ENCODE measurements at places on chromosomes 4 and X.

- H3K27me3 ChIP-seq, result no peaks in the 10 kb centered on the region
- H3K27ac ChIP-seq, result no peak overlapping the region
- DNase-seq, result no peak
- no peak overlapping the region for H3K4me3 ChIP-seq
- H3K4me1 ChIP-seq, result no peaks in the 10 kb centered on the region
- no peaks in the 10 kb centered on the region for H3K36me3 ChIP-seq
Measured at GRCh38 chr4:106201373-106201772, 114.6 kb downstream of the TBCK start.

- H3K4me1 ChIP-seq, result peaks cover 30% of the 10 kb centered on the region
- H3K36me3 ChIP-seq, result peaks cover 10% of the 10 kb centered on the region
- peak overlapping the region; percentile 56 for H3K27ac ChIP-seq
- no peak overlapping the region for H3K4me3 ChIP-seq
- no peaks in the 10 kb centered on the region for H3K27me3 ChIP-seq
- DNase-seq, result peak; percentile 62
Measured at GRCh38 chr4:4461850-4462249, 74.9 kb downstream of the NSG1 start.

- no peak overlapping the region for H3K27ac ChIP-seq
- no peaks in the 10 kb centered on the region for H3K4me1 ChIP-seq
- no peak for DNase-seq
- H3K36me3 ChIP-seq, result no peaks in the 10 kb centered on the region
- no peaks in the 10 kb centered on the region for H3K27me3 ChIP-seq
- no peak overlapping the region for H3K4me3 ChIP-seq
Measured at GRCh38 chrX:119389214-119389613, 9.9 kb upstream of the SLC25A43 start.

DNA sequence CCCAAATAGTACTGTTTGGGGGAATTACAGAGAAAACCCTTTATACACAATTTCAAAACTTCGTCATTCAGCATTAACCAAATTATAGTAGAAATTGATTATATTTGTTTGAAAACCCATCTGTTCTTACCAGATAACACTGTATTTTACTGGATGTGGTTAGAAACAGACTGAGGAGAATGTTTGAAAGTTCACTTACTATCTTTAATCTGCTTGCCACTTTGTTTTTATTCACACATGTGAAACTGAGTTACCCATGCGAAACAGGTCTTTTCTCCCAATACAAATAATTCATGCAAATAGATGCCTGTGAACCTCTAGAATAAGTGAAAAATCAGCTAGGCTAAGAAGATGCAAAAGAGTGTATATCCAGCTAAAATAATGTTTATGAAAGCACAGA is 177.5 kb downstream of the NAA11 start:
- H3K4me3 ChIP-seq, result no peak overlapping the region
- no peak for DNase-seq
- H3K27ac ChIP-seq, result no peak overlapping the region
- H3K27me3 ChIP-seq, result no peaks in the 10 kb centered on the region
- no peaks in the 10 kb centered on the region for H3K4me1 ChIP-seq

- no peak overlapping the region for H3K4me3 ChIP-seq
- H3K27me3 ChIP-seq, result no peaks in the 10 kb centered on the region
- no peak overlapping the region for H3K27ac ChIP-seq
- no peak for DNase-seq
Measured at GRCh38 chr4:65383589-65384305, 286.5 kb downstream of the EPHA5 start.

DNA sequence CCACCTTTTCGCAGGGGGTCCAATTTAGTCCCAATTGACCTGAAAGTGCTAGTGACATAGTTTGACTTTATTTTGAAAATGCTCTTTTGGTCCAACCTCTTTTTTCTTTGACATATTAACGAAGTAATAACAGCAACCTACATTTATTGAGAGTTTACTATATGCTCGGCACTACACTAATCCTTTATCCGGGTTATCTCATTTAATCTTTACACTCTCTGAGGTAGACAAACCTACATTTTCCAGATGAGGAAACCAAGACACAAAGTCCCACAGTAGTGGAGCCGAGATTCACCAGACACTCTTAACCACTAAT is 307 bp upstream of the ATRX start:
- peak overlapping the region; percentile 88 for H3K27ac ChIP-seq
- H3K4me3 ChIP-seq, result peak overlapping the region; percentile 73
- H3K4me1 ChIP-seq, result no peaks in the 10 kb centered on the region
- no peaks in the 10 kb centered on the region for H3K36me3 ChIP-seq
- no peaks in the 10 kb centered on the region for H3K27me3 ChIP-seq

DNA sequence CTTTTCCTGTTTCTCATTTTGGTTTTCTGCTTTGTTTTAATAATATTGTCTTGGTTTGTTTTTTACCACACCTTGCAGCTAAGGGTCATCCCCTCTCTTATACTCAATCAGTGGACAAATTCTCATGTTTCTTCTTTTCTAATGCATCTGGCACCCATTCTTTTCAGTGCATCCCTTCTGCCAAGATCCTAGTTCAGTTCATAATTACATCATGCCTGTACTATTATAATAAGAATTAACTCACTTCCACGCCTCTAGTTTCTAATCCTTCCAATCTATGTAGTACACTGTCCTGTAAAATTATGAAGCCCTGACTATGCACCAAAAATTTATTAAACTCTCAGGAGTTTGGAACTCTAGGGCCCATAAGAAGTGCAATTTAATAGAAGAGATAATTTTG is 126.1 kb downstream of the FAT4 start:
- DNase-seq, result no peak
- H3K36me3 ChIP-seq, result no peaks in the 10 kb centered on the region
- no peaks in the 10 kb centered on the region for H3K4me1 ChIP-seq

DNA sequence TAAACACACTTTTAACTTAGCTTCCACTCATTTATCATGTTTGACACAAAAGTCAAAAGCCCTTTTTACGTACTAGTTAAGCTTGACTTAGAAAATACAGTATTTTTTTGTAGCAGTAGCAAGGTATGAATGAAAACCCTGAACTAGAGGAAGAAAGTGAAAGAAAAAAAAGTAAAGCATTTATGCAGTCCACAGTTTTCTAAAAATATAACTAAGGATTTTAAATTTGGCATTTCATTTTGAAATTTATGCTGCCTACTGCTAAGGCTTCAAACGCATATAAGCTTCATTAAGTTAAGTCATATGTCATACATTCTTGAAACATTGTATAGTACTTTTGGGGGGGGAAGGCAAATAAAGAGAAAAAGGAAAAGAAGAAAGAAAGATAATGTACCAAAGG is 201.5 kb downstream of the PDGFC start:
- no peak overlapping the region for H3K4me3 ChIP-seq
- H3K4me1 ChIP-seq, result no peaks in the 10 kb centered on the region
- DNase-seq, result no peak
- H3K36me3 ChIP-seq, result no peaks in the 10 kb centered on the region
- H3K27ac ChIP-seq, result no peak overlapping the region
- H3K27me3 ChIP-seq, result no peaks in the 10 kb centered on the region

GRCh38 chr4:168796362-168797106 is 213.5 kb downstream of the CBR4 start:
- H3K27me3 ChIP-seq, result no peaks in the 10 kb centered on the region
- no peak overlapping the region for H3K27ac ChIP-seq
- H3K4me1 ChIP-seq, result no peaks in the 10 kb centered on the region

DNA sequence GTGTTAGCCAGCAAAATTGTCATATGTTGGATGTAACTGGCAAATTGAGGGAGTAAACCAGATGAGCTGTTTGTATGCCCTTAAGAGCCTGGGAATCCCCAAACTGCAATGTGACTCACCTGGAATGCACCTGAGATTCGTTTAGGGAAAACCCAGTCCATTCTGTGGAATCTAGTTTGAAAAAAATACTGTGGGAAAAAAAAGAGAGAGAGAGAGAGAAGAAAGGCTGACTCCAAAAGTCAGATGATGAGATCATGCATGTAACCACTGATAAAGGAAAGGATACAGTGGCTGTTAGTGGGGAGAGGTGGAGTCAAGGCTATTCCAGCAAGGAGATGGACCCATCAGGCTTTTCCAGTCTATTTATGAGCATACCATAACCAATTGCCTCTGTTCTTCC is 48.5 kb downstream of the SLC9A7 start:
- no peak overlapping the region for H3K4me3 ChIP-seq
- H3K4me1 ChIP-seq, result no peaks in the 10 kb centered on the region
- DNase-seq, result no peak
- no peaks in the 10 kb centered on the region for H3K27me3 ChIP-seq

- DNase-seq, result no peak
- peaks cover 15% of the 10 kb centered on the region for H3K27me3 ChIP-seq
- H3K4me3 ChIP-seq, result no peak overlapping the region
- H3K27ac ChIP-seq, result no peak overlapping the region
Measured at GRCh38 chr4:37243051-37243450, 1.5 kb upstream of the NWD2 start.

GRCh38 chrX:134868771-134869495 is 121.9 kb upstream of the SMIM10 start:
- no peaks in the 10 kb centered on the region for H3K27me3 ChIP-seq
- H3K4me1 ChIP-seq, result no peaks in the 10 kb centered on the region
- DNase-seq, result no peak
- no peak overlapping the region for H3K4me3 ChIP-seq

DNA sequence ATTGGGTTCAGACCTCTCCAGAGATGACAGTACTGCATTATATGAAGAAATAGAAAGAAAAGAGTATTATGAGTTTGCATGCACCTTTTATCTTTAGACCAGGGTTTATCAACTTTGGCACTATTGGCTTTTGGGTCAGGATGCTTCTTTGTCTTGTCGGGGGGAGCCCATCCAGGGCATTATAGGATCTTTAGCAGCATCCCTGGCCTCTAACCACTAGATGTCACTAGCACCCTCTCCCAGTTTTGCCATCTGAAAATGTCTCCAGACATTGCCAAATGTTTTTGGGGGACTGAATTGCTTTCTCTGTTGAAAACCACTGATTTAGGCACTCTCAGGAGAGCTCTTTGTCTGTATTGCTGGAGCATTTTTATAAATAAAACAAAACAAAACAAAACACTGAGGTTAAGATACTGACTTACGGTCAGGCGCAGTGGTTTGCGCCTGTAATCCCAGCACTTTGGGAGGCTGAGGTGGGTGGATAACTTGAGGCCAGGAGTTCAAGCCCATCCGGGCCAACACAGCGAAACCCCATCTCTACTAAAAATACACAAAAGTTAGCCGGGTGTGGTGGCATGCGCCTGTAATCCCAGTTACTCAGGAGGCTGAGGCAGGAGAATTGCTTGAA is 23.6 kb downstream of the CA5B start:
- no peaks in the 10 kb centered on the region for H3K27me3 ChIP-seq
- H3K4me1 ChIP-seq, result peaks cover 19% of the 10 kb centered on the region
- DNase-seq, result no peak
- H3K36me3 ChIP-seq, result no peaks in the 10 kb centered on the region

GRCh38 chr4:186347743-186348142 is 81.8 kb downstream of the F11 start:
- no peaks in the 10 kb centered on the region for H3K4me1 ChIP-seq
- H3K4me3 ChIP-seq, result no peak overlapping the region
- no peaks in the 10 kb centered on the region for H3K36me3 ChIP-seq
- H3K27me3 ChIP-seq, result no peaks in the 10 kb centered on the region

All from effector memory CD4-positive, alpha-beta T cell (primary cell).